IMR-90 (cell line): ENCODE measurements at places on chromosomes 12 and 14.
A peak's percentile ranks its signal among the peaks of the same experiment; 100 is the strongest.

- H3K27me3 ChIP-seq = no peaks in the 10 kb centered on the region
- H3K36me3 ChIP-seq = no peaks in the 10 kb centered on the region
- no peak for DNase-seq
- H3K27ac ChIP-seq = peak overlapping the region; percentile 46
- peak overlapping the region; percentile 83 for H3K4me3 ChIP-seq
Observed at GRCh38 chr12:9064815-9065606, 50.7 kb downstream of the A2M start.

DNA sequence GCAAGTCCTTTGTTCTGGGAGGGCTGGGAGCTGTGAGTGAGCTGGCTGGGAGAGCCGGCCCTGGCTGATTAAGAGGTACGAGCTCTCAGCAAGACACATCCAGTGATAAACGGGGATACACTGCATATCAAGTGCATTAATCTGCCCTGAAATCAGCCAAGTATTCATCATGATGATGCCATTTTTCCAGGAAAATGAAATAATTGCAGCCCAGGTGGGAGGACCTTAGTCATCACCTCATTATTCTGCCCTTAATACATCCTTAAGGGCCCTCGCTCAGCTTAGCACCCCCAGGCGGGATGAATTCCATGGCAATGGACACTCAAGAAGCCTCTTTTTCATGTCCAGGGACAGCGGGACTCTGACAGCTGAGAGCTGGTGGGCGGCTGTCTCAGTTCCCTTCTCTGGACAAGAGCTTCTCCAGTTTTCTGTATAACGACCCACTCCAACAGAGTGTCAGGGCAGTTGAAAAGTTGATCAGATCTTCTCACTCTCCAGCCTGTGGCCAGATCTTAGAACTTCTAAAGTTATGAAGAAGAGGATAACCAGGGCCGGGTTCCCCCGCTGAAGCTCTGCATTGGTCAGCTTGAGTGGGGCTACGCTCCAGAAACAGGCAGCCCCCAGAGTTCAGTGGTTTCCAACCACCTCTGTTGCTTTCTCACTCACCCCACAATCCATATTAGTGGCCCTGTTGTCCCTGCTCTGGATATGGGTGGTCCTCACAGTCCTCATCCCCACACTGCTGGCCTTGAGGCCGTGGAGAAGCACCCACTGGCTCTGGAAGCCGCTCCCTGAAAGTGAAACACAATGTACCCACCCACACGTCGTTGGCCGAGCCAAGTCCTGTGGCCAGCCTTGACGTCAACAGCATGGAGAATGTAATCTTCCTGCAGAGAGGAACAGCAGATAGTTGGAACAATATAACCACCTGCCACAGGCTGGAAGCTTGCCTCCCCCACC, 306.2 kb upstream of the DIO3 start:
- H3K4me1 ChIP-seq = no peaks in the 10 kb centered on the region
- H3K27ac ChIP-seq = no peak overlapping the region
- no peaks in the 10 kb centered on the region for H3K36me3 ChIP-seq

DNA sequence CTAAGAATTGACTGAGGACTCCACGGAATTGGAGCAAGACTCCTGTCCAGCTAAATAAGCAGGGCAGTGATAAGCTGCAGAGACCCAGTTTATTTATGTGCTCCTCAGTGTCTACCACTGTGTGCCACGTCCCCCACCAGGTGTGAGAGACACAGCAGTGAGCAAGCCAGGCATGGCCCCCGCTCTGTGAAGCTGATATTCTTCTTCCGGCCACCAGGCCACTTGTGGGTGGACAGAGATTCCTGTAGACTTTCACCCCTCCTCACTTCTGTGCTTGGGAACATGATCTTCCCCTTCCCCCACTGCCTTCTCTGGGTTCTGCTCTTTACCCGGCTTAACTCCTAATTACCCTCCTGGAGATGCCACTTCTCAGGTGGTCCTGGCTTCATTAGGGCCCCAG, 21.3 kb downstream of the BRAP start:
- no peak for DNase-seq
- no peaks in the 10 kb centered on the region for H3K4me1 ChIP-seq
- H3K4me3 ChIP-seq = no peak overlapping the region
- H3K27ac ChIP-seq = no peak overlapping the region
- peaks cover 45% of the 10 kb centered on the region for H3K36me3 ChIP-seq

DNA sequence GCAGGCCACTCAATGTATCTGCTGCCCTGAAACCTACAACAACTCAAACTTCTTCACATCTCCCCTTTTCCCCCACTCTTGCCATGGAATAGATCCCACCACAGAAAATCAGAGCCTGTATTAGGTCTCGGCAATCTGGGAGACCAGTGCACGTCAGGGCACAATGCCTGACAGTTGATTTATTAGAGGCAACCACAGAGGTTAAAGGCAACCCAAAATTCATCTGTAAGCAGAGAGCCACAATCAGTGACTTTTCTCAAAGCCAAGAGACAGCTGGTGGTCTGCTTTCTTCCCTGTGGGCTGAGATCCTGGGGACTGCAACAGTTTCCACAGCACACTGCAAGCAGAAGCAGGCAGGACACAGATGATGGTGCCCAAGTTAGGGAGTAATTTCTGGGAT, 169.0 kb upstream of the NTF3 start:
- peak; percentile 13 for DNase-seq
- H3K4me3 ChIP-seq = no peak overlapping the region
- no peaks in the 10 kb centered on the region for H3K27me3 ChIP-seq
- H3K27ac ChIP-seq = no peak overlapping the region

DNA sequence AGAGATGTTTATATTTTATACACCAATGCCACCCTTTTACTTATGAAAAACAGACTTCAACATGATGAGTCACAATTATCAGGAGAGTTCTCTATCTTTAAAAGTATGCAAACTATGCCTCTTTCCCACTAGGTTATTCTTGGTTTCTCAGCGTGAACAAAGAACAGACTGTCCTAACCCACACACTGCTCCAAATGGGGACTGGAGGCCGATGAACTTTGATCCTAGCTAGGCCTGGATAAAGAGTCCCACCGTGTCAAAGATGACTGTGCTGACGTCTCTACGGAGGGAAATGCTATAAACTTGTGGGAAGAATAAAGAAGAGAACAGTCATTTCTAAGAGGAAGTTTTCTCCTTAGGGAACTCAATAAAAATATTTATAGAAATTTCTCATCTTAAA, 160.1 kb downstream of the EPS8 start:
- H3K4me1 ChIP-seq = peaks cover 15% of the 10 kb centered on the region
- H3K36me3 ChIP-seq = peaks cover 5% of the 10 kb centered on the region

- H3K27ac ChIP-seq = no peak overlapping the region
- no peak overlapping the region for H3K4me3 ChIP-seq
- H3K36me3 ChIP-seq = no peaks in the 10 kb centered on the region
- no peaks in the 10 kb centered on the region for H3K4me1 ChIP-seq
- H3K27me3 ChIP-seq = peaks cover 16% of the 10 kb centered on the region
Observed at GRCh38 chr12:94721173-94721572, 70.8 kb upstream of the TMCC3 start.

DNA sequence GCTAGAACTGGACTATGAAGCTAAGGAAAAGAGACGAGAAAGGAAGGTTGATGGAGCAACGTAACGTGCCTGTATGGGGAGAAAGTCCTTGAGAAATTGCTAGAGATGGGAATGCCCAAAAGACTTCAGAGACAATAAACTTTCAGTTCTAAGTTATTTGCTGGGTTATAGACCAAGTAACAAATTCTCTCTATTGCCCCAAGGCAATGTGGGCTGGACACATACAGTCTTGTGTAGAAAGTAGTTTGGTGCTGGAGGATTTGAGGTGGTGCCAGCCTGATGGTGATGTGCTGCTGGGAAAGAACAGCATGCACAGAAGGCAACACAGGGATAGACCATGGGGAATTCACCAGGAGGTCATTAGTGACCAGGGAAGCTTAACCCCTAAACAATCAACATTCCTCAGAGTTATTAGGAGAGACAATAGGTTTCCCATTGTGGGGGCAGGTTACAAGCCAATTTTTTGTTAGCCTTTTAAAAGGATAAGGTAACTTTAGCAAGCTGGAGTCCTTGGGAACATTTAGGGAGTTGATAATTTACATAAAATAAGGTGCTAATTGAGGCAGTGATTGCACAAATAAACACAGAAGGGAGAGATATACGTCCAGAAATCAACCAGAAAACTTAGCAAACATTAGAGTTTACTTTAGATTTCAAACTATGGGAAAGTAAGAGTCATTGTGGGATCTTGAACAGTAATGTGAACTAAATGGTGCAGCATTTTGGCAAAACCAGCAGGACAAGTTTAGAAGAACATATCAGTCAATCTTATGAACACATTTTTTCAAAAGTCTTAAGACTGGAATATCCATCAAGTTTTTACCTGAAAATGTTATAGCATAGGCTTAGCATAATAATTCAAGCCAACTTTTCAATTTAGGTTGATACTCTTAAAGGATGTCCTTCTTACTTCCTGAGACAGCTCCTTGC, 61.4 kb downstream of the LMNTD1 start:
- H3K27ac ChIP-seq = no peak overlapping the region
- peaks cover 2% of the 10 kb centered on the region; the same call in 1 of the 2 replicates for H3K4me1 ChIP-seq
- no peaks in the 10 kb centered on the region for H3K36me3 ChIP-seq
- no peaks in the 10 kb centered on the region for H3K27me3 ChIP-seq

GRCh38 chr12:113069149-113069548, 12.6 kb downstream of the DTX1 start:
- no peak overlapping the region for H3K27ac ChIP-seq
- H3K4me3 ChIP-seq = no peak overlapping the region
- no peaks in the 10 kb centered on the region for H3K4me1 ChIP-seq
- DNase-seq = no peak
- no peaks in the 10 kb centered on the region; the same call in 1 of the 2 replicates for H3K27me3 ChIP-seq

GRCh38 chr14:105852378-105853088, 326.1 kb downstream of the TMEM121 start:
- no peak overlapping the region for H3K27ac ChIP-seq
- H3K36me3 ChIP-seq = no peaks in the 10 kb centered on the region
- DNase-seq = no peak
- H3K27me3 ChIP-seq = no peaks in the 10 kb centered on the region

- H3K36me3 ChIP-seq = no peaks in the 10 kb centered on the region
- no peak overlapping the region for H3K27ac ChIP-seq
- H3K4me1 ChIP-seq = peaks cover 1% of the 10 kb centered on the region; the same call in 1 of the 2 replicates
- H3K4me3 ChIP-seq = no peak overlapping the region
Observed at GRCh38 chr14:50601394-50601793, 41.4 kb downstream of the ATL1 start.

DNA sequence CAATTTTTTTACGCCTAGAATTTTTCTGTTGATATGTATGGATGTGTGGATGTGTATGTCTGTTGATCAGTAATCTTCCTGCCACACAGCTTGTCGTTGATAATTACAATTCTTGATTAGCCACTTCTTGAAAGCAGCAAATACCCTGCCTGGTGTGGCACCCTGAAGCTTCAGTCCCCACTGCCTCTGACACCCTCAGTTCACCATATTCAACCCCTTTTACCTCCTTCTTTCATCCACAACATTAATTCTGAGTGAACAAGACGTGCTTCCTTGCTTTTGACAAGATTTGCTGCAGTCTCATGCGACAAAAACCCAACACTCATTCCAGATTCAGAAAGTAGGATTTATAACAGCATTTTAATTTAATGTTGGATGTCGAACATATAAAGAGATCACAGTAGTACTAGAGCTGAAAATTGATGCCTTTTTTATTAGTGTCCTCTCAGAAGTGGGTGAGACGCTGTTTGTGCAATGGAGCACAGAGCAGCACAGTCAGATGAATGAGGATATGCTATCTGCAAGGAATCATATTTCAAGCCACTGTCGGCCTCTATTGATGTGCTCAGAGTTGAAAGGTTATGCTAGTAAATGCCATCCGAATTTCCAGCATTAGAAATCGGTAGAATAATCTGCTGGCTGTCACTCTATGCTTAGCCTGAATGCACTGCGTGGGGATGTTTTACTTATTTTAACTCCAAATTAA, 383.7 kb downstream of the EGLN3 start:
- no peak overlapping the region for H3K4me3 ChIP-seq
- no peaks in the 10 kb centered on the region for H3K36me3 ChIP-seq
- no peaks in the 10 kb centered on the region for H3K27me3 ChIP-seq
- H3K4me1 ChIP-seq = no peaks in the 10 kb centered on the region
- no peak for DNase-seq

- H3K4me3 ChIP-seq = no peak overlapping the region
- H3K4me1 ChIP-seq = no peaks in the 10 kb centered on the region
- H3K36me3 ChIP-seq = no peaks in the 10 kb centered on the region
- H3K27me3 ChIP-seq = no peaks in the 10 kb centered on the region; the same call in 1 of the 2 replicates
- no peak overlapping the region for H3K27ac ChIP-seq
Observed at GRCh38 chr14:93859957-93860356, 67.2 kb upstream of the FAM181A start.

DNA sequence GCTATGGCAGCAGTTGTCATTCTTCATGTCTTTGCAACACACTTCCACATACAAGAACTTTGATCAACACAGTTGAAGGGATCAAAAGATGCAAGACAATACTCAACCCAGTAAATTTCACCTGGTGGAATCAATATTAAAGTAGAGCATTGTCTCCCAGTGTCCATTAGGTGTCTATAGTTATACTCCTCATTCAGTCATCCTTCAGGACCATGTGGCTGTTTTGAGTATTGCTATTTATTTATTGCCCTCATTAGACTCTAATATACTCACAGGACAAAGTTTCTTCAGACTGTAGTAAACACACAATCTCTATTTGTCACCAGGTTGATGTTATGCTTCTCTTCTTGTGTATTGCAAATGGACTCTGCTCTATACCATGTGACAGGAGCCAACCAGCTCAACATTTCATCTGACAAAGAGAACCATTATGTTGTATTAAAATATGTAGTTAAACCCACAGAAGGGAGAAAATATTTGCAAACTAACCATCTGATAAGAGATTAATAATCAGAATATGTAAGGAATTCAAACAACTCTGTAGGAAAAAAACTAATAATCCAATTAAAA, 146.6 kb downstream of the TGFB3 start:
- DNase-seq = no peak
- no peak overlapping the region for H3K4me3 ChIP-seq
- H3K27ac ChIP-seq = no peak overlapping the region
- no peaks in the 10 kb centered on the region for H3K27me3 ChIP-seq
- peaks cover 20% of the 10 kb centered on the region for H3K4me1 ChIP-seq

DNA sequence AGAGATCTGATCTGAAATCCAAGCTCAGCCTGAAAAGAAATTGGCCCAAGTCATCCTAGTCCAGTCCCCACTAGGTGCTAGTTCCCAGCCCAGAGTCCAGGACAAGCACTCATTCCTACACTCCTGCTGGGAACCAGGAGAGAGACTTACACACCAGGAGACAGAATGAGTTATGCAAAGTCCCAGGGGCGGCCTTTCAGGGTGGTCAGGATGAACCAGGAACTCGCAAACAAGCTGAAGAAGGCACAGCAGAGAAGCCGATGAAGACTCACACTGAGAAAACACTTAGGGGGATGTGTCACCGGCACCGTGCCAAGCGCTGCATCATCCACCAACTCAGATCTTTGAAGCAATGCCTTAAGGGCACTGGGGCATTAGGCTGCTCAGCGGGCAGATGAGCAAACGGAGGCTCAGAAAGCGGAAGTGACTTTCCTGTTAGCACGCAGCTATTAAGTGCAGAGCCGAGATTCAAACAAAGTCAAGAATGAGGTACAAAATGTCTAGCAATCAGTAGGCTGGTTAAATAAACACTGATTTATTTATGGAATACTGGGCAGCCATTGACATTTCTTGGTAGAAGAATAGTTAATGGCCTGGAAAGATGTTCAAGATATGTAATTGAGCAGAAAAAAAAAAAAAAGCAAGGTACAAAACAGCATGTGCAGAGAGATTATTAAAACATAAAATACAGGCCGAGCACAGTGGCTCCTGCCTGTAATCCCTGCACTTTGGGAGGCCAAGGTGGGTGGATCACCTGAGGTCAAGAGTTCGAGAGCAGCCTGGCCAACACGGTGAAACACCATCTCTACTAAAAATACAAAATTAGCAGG, 78.7 kb downstream of the LRRC74A start:
- peak overlapping the region; percentile 91 for H3K27ac ChIP-seq
- peaks cover 29% of the 10 kb centered on the region for H3K4me1 ChIP-seq
- peak; percentile 99 for DNase-seq
- no peak overlapping the region for H3K4me3 ChIP-seq
- H3K36me3 ChIP-seq = no peaks in the 10 kb centered on the region
